ENCODE measurements at places on chromosomes 16 and 17.

DNA sequence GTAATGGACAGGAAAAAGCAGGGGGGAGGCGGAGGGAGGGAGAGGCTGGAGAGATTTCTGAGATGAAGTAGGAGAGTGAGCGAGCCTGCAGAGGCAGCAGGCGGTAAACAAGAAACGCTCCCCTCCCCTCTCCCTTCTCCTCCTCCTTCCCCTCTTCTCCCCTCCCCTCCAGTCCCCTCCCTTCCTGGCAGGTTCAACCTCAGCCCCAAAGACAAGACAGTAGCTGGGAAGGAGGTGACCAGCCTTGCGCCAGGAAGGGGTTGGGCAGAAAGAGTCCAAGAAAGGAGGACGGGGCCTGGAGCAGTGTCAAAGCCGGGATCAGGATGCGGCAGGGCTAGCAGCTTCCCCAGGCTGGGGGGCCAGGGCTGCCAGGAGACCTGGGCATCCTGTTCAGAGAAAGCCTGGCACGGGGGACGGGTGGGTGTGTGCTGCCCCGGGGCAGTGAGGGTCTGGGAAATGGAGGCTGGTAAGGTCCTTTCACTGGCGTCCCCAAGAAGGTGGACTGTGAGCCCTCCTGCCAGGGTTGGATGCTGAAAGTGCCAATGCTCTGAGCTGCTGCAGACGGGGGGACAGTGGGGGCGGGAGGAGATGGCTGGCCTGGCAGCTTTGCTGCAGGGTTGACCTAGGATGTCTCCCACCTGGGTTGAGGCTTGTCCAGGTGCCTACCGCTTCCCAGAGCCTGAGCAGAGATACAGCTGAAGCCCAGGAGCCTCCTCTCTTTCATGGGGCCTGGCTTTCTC lies 261.6 kb upstream of the TNRC6C start:
- DNase-seq = no peak

DNA sequence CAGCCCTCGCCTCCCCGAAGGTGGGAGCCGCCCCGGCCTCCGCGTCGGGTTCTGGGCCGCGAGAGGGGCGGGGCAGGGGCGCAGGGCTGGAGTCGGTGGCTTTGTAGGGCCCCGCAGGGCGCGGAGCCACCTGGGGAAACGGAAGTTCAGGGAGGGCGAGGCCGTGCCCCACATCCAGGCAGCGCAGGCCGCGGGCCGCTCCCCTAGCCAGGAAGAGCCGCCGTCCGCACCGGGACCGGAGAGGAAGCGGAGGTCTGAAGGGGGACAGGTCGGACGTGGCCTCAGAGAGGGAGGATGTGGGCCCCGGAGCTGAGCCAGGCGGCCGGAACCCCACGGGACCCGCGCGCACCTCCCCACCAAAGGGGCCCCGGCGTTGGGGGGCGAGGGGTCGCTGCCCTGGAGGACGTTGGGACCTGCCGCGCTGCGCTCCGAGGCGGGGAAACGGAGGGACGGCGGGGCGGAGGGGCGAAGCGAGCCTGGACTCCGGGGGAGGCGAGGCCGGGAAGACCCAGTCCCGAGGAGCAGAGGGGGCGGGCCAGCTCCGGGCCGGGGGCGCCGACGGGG lies 482 bp upstream of the SLC16A3 start:
- peak; percentile 45 for DNase-seq

DNA sequence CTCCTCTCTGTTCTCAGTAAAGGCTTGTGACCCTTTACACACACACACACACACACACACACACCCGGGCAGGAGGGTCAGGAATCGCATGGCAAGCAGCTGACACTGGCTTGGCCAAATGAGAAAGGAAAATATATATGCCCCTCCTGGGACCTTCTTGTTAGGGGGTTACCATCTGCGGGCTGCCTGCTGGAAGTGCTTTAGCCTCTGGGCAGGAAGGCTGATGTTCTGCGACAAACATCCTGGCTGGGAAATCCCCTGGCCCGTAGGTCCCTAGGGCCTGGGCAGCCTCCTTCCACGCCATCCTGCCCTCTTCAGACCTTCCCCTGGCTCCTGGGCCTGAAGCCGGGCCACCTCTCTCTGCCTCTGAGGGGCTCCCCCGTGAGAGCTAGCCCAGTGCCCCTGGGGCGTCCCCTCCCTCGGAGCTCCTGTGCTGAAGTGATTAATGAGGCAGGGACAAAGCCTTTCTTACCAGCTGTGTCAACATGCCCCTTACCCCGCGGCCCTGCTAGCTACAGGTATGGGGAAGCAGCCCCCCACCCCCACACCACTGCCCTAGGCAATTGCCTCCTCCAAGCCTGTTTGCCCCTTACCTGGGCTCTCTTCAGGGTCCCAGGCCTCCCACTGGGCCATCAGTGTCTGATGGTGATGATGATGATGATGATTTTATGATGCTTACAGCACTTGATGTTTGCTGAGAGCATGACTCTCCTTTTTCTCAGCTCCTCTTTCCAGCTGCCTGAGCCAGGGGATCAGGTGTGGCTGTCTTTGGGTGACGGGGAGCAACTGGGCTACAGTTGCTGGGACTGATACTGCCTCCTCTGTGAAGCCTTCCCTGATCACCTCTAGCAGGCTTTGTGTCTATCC lies 32.8 kb upstream of the ETV4 start:
- DNase-seq = peak; percentile 25

DNA sequence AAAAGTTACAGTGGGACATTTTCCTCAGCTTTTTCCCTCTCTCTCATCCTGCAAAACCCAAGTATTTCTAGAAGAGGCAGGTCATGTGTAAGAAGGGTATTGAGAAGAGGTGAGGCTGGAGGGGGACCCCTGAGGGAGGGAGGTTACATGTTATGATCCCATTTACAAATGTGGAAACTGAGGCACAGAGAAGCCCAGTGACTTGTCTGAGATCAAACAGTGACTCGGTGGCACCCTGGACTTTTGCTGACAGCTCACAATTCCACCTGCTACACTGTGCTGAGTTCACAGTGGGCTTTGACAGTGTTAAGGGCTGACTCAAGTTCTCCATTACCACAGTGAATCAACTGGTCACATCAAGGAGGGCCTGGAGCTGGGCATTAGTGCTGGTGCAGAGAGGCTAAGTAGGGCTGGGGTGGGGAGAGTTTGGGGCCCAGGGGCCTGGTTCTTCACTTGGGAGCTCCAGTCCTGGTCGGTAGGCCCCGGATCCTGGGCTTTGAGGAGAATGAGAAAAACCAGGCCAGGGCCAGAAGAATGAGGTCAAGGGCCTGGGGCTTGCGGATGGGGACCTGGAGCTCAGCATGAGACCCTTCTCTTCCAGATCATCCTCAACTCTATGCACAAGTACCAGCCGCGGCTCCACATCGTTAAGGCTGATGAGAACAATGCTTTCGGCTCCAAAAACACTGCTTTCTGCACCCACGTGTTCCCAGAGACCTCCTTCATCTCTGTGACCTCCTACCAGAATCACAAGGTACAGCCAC lies 26.0 kb downstream of the TBX4 start:
- no peak for DNase-seq

DNA sequence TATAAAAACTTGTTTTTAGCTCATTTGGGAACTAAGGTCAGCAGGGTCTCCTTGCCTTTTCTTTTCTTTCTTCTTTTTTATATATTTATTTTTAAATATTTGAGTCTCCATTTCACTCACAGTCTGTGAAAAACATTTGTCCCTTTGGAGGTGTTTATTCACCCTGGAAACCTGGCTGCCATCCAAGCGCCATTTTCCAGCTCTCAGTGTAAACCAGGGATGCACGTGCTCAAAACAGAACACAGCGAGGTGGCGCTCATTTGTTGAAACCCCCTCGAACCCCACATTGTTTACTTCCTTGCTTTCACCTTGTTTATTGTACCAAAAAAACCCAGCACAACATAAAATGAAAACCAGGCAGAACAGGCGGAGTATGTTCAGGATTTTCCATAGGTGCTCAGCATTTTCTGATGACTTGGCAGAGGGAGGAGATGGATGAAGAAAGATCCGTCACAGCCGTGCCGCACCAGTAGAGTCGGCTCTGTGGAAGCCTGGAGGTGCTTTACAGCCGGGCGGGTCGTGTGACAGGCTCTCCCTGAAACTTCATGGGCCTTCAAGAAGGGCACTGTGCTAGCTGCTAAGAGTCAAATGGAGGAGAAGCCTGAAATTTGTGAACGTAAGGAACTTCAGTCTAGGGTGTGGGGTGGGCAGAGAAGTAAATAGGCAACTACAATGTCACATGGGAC lies 284.4 kb downstream of the FOXL1 start:
- DNase-seq = no peak

DNA sequence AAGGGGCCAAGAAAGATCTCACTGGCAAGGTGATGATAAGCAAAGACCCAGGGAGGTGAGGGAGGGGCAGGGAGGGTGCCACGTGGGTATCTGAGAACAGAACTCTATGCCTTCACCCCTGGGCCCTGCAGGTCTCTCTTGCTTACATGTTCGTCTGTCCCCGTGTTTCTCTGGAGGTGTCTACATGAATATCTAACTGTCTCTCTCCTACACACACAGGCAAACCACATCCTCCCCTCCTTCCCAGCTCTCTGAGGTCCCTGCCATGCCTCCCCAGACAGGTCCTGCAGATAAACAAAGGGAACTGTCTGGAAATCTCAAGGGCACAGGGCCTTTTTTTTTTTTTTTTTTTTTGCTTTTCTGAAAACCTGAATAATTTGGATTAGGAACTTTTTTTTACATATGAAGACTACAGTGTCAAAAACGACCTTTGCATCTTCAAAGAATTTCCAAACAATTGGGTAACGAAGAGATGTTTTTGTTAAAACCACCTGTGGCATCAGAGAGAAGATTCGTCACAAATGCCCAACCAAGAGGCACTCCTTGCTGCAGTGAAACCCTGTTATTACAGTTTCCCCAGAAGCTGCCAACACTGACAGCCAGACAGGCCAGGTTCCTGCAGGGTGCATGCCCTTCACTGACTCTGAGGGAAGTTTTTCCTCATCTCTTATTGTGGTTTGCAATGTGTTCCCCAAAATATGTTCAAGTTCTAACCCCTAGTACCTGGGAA lies 17.8 kb downstream of the PLLP start:
- DNase-seq = peak; percentile 32

- no peak for DNase-seq
These were observed 65.1 kb upstream of the MED9 start for GRCh38 chr17:17411692-17412091.

DNA sequence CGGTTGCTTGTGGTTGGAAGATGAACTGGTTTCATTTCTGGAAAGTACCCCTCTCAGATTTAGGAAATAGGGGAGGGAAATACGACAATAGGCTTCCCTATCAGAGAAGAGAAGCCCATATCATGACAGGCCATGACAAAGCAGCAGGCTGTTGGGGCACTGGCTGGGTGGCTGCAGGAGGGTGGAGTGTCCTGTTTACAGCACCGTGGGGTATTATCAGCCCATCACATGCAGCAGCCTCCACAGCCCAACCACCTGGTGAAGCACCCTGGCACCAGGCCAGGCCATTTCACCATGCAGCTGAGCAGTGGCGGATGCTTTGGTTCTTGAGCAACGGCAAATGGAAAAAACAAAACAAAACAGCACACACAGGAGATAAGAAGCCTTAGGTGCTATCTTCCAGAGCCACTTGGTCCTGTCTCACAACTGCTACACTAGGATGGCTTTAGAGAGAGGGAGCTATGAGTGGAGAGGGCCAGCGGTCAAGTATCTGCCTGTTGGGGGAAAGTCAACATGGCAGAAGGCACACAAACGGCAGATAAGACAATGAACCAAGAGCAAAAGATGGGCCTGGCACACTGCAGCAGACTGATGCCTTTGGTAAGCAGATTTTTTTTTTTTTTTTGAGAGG lies 24.2 kb downstream of the FAM117A start:
- peak; percentile 82 for DNase-seq

DNA sequence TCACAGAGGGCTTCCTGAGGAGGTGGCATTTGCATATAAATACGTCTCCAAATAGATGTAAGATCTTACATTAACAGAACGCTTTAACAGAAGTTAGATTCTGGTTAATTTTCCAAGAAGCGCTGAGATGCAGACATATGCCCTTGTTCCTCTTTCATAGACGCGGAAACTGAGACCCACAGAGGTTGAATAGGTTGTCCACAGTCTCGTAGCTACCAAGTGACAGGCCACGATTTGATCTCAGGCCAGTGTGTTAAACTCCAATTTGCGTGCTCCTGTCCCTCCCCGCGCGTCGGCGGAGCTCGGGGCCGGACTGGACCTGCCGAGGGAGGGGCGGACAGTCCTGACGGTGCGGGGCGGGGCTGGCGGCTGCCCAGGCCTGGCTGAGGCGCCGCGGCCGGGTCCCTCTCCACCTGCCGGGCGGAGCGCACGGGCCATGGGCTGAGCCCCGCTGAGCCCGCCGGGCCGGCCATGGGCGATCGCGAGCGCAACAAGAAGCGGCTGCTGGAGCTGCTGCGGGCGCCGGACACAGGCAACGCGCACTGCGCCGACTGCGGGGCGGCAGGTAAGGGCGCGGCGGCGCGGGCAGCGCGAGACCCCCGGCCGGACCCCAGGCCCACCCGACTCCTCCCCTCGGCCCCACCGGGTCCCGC lies at the start of gene ADAP2:
TSS of gene ADAP2 (plus strand) at position 402 of the 653 bp plus-strand sequence. CDS start at position 472, 70 bp downstream.
- DNase-seq = no peak

- DNase-seq = no peak
These were observed 1.2 kb downstream of the DDX5 start for GRCh38 chr17:64504769-64505339.

GRCh38 chr17:82300707-82301270 lies 16.6 kb downstream of the CD7 start:
- peak; percentile 65 for DNase-seq

DNA sequence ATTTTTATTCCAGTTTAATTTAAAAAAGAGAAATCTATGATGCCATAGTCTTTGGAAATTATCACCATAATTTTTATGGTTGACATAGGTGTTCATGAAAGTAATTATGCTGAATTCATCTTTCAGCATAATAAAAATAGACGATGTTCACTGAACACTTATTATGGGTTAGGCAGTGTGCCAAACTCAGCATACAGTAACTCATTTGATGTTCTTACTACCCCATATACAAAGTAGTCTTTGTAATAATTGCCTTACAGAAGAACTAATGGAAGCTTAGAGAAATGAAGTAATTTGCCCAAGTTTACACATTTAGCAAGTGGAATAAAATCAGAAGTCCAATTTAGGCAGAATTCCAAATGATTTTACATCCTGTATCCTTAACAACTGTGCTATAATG lies 852.2 kb upstream of the GOT2 start:
- DNase-seq = no peak

DNA sequence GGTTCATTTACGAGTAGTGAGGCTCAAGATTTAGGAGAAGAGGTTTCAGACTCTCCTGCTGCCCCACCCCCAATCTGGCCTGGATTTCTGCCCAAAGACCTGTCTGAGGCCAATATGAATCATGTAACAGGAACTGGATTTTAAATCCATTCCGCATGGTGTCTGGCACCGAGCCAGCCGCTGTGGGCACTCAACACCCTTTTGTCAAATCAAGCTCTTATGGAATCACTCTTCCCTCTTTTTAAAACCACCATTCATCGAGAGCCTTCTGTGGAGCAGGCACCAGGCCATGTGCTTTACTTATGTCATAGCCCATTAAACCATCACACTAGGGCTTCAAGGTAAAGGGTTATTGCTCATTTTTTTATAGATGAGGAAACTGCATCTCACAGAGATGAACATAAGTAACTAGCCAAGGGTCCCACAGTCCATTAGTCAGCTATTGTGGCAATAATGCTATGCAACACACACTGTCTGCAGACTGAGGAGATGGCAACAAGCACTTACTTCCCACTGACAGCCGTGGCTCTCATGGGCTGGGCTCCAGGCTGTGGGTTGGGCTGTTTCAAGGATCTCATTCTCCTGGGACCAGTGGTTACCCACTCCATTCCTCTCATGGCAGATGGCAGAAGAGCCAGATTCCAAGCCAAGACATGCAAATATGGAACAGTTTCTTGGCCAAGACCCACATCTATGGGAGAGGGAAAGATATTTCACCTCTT lies 93.6 kb downstream of the WSCD1 start:
- no peak for DNase-seq

All from stimulated activated CD4-positive, alpha-beta T cell treated with anti-CD3 and anti-CD28 coated beads, Interleukin-4, amount 100 ng/mL, for 24 hours (primary cell).